Activated T-helper 1 cell treated with Interleukin-2 at 50 U/mL for 16 hours (primary cell): ENCODE measurements at places on chromosomes 12 and 14.

- DNase-seq = no peak
Observed at GRCh38 chr14:38948576-38948975, 154.5 kb downstream of the SEC23A start.

DNA sequence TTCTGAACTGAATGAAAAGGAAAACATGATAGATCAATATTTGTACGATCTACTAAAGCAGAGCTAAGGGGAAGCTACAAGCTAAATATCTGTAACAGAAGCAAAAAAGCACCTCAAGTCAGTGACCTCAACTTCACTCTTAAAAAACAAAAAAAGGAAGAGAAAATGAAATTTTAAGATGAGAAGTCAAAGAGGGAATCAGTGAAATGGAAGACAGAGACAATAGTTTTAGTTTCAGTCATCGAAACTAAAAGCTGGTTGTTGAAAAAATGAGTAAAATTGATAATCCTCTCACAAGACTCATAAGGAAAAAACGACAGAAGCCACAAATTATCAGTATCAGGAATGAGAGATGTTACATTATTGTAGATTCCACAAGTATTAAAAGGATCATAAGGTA, 11.9 kb upstream of the SLC2A13 start:
- no peak for DNase-seq

DNA sequence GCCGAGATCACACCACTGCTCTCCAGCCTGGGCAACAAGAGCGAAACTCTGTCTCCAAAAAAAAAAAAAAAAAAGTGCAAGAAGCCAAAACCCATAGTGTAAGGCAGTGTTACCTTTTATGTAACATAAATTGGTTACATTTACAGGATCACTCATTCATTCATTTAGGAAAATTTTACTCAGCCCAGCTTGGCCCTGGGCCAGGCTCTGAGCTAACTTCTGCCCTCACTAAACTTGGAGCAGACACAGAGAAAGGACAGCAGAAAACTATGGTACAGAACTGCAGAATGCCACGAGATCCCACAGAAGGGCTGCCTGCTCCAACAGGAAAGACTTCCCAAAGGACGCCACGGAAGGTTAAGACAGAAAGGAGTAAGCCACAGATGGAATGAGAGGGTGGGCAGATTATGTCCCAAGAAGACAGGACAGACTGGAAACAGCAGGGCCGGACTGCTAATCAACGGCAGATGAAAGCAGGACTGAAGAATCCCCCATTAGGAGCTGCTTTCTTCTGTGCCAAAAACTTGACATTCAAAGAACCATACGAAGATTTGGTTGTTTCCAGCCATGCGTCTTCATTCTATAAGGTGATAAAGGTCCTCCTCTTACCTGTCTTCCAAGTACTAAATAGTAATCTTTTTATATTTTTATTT, 18.9 kb downstream of the PPP1R13B start:
- no peak for DNase-seq

DNA sequence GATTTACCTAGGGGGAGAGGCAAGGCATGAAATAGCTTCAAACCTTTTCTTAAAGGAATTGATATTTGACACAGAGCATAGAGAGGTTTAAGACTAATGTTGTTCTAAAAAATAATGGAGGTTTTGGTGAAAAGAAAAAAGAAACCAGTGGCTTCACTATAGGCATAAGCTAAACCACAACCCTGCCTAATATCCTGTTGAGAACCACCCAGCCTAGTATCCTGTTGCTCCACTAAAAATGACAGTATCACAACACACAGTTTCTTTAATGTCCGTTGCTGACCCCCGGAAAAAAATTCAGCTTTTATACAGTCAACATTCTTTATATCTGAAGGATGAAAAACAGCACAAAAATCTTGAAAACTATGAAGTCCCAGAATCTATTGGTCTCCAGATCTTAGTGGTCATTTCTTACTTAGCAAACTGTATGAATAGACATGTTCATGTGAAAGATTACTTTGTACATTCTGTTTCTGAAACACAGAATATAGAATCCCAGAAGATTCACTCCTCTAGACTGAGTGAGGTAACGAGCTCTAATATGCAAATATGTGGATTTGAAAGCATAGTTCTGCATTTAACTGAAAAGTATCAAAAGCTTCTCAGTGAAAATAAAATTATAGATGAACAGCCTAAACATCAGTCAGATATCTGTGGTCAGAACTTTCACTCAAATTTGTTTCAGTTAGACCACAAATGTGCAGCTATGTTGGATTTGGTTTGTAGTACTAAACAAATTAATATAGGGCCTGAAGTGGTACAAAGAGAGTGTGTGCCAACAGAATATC, 40.5 kb downstream of the GALC start:
- no peak for DNase-seq

GRCh38 chr12:9096563-9097176, 19.0 kb downstream of the A2M start:
- no peak for DNase-seq

GRCh38 chr12:1443421-1444141, 150.8 kb downstream of the FBXL14 start:
- DNase-seq = no peak

- DNase-seq = no peak
Observed at GRCh38 chr14:102046337-102047278, 40.2 kb downstream of the HSP90AA1 start.
